ENCODE measurements at places on chromosomes 3 and 15.
A peak's percentile ranks its signal among the peaks of the same experiment; 100 is the strongest.

GRCh38 chr15:37695719-37696118 is 238.7 kb upstream of the TMCO5A start:
- no peak for DNase-seq

- DNase-seq = no peak
Measured at GRCh38 chr15:26767169-26767670, 5.6 kb downstream of the GABRB3 start.

DNA sequence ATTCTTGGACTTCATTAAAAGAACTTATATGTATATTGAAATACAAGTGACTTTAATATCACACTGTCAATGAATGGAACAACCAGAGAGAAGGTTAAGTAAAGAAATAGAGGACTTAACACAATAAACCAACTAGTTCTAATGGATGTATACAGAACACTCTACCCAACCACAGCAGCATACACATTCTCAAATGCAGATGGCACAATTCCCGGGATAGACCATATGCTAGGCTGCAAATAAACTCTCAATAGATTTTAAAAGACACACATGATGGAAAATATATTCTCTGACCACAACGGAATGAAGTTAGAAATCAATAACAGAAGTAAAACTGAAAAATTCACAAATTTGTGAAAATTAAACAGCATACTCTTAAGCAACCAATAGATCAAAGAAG is 214.3 kb upstream of the LINGO1 start:
- no peak for DNase-seq

- DNase-seq = no peak
Measured at GRCh38 chr3:72776-73175, 123.8 kb upstream of the CHL1 start.

- no peak for DNase-seq
Measured at GRCh38 chr15:78895471-78895870, 22.8 kb downstream of the MORF4L1 start.

DNA sequence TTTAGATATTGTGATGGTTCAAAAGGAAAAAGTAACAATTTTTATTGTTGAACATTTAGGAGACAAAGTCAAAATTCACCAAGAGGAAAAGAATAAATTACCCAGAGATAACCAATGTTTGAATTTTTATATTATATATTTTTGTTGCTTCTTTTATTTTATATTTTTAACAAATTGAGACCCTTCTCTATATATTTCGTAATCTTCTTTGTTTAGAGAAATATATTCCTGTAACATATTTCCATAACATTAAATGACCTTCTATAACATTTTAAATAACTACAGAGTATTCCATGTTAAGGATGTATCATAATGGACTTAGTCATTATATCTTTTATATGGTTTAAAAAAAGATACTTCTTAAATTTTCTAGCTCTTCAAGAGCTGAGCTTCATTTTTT is 128.0 kb downstream of the RBPMS2 start:
- DNase-seq = no peak

GRCh38 chr3:191343913-191344312 is 13.6 kb upstream of the UTS2B start:
- DNase-seq = no peak

DNA sequence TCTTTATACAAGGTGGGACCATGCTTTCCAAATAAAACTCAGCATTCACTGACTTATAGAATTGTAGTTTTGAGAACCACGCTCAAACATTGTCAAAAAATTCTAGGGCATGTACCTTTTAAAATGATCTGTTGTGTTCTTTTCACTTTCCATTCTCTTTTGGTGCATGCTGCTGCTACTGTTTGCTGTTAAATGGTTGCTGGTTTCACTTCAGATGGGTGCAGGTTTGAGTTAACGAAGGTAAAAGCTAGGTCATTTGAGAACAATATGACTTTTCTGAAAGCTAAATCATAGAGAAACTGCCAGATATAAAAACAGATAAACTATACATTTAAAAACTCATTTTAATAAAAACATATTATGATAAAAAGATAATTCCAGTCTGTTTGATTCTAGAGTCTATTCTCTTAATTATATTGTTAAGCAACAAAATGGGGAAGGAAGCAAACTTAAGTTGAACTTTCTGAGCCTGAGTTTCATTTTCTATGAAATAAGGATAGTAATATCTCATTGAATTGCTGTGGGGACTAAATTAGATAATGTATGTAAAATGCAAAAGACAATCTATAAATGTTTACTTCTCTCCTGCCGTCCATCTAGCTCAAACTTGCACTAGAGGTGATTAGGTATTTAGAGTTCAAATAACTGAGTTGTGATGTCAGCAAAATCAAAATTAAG is 82.4 kb downstream of the OXSM start:
- DNase-seq = no peak

GRCh38 chr3:50433954-50434353 is 69.5 kb downstream of the CACNA2D2 start:
- DNase-seq = no peak

DNA sequence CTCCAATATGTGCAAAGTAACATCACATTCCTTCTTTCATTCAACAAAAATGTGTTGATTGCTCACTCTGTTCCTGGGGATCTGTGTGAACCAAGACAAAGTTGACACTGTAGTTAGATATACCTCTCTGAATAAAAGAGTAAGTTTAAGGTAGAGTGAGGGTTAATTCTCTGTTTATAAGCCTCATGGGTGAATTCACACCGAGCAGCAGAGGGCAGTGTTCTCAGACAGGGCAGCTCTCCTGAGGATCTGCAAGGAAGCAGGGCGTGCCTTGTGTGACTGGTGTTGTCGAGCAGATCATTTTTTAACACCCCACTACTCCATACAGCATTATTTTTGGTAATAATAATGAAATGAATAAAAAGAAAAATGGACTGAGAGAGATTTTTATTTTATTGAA is 34.4 kb downstream of the PAQR9 start:
- DNase-seq = peak; percentile 29

DNA sequence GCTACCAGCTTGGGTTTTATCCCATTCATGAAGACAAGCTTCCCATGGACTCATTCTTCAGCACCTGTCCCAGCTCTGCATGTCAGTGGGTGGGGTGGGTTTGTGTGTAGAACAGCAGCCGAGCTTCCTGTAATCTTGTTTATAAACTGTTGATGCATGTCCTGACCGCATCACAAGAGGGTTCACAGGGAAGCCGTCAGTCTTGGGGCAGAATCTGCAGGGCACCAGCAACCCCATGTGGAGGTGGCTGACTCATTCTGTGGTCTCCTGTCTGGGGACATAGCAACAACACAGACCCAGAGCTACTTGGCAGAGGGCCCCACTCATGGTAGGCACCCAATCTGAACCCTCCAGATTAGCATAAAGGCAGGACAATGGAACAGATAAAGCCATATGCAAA is 35.6 kb downstream of the DAPK2 start:
- DNase-seq = peak; percentile 79

DNA sequence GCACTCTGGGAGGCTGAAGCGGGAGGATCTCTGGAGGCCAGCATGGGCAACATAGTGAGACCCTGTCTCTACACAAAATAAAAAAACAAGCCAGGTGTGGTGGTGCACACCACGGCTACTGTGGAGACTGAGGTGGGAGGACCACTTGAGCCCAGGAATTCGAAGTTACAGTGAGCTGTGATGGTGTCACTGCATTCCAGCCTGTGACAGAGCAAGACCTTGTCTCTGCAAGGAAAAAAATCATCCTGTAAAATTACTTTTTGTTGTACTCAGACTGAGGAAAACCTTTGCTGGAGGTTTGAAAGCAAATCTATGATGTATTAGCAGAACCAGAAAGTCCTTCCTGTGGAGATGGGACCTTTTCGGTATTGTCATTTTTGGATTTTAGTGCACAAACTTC is 63.3 kb downstream of the ATP1B3 start:
- no peak for DNase-seq

DNA sequence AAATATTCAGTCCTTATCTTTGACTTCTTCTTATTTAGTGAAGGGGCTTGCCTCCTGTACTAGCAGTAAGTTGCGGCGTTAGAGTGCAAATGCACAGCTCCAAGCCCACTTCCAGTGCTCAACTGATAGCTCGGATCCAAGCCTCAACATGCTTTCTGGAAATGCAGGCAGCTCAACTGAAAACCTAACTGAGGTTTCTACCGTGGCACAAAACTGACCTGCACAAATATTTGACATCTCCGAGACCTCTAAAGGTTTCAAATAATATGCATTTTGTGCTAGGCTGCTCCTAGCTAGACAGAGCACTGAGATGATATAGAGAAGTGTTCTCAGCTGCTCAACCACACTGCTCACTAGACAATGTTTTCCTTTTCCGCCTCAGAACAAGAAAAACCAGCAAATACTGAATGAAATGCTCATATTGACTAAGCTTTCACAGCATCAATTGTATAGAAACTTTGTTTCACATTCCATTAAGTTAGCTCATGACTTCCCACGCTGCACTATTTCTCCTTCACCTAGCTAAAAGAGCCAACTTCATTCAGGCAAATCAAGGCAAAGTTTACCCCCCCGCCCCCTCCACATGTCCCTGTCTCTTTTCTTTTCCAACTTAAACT is 822 bp downstream of the ZNF385D start:
- DNase-seq = no peak

DNA sequence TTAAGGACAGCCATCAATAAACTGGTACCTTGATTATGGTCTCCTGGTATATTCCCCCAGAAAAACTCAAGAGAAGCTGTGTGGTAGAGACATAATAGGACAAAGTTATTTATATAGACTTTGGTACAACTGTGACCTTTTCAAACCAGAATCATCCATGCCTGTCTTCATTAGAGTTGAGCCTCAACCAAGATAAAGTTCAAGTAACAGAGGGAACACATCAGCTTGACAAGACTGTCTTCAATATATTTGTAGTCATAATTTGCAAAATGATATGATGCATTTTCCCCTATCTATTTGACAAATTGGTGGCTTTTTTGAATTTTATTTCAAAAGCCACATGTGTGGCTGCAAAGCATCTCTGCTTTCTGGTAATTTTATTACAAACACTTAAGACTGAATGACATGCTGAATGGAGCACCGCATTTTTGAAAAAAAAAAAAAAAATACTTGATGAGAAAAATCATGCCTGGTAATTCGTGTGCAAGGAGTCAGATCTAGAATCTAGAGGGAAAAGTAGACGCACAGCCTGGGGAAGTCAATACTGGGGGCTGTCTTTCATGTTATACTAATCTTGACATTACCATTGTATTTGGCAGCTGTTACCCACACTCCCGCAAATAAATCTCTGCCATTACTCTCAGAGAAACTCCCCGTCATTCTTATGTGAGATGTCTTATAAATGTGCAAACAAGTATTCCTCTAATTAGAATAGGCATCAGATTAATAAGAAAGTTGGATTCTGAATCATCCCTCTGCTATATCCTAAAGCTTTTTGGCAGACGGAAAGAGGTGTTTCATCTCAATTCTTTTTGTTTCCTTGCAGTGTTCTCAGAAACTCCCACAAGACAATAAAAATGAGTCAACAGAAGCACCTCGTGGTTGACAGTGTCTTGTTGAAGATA is 554.8 kb upstream of the CBLB start:
- DNase-seq = no peak

DNA sequence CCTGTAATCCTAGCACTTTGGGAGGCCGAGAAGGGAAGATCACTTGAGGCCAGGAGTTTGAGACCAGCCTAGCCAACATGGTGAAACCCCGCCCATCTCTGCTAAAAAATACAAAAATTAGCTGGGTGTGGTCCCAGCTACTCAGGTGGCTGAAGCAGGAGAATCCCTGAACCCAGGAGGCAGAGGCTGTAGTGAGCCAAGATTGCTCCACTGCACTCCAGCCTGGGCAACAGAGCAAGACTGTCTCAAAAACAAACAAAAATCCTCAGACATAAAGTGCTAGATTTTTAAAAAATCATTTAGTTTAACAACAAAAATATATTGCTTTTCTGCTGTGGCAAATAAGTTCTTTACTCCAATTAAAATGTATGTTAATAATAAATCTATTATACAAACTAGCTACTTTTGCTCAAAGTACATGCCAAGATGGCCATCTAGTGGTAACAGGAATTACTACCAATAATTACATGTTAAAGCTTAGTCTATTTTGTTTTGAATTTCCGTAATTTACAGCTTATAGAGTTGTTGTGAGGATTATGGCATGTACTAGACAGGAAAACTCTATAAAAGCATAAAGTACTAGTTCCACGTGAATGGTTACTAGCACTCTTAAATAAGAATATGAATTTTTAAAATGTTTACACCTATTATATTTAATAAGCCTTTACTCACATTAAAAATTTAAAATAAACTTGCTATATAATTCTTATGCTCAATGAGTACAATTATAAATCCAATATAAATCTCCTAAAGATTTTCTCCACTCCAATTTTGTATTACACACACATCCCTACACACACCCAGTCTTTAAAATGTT is 39.0 kb downstream of the GABPB1 start:
- no peak for DNase-seq

- no peak for DNase-seq
Measured at GRCh38 chr3:62670351-62670750, 204.9 kb downstream of the CADPS start.

GRCh38 chr3:17752876-17753631 is 10.6 kb upstream of the TBC1D5 start:
- DNase-seq = no peak

GRCh38 chr15:27514526-27514925 is 543.5 kb downstream of the GABRG3 start:
- DNase-seq = no peak

GRCh38 chr3:124783696-124784095 is 53.4 kb downstream of the UMPS start:
- DNase-seq = no peak
